ENCODE measurements at places on chromosomes 2 and 18. TPM values are rescaled to one million over a fixed set of nuclear protein-coding genes. Genes with fewer than 3 reads are reported as not detected.

The MARCHF4 gene
- total RNA-seq, result 1.3 TPM

The IL1R1 gene
- total RNA-seq, result 59.8 TPM

The ALK gene
- not detected for total RNA-seq

The UGT1A4 gene
- total RNA-seq, result not detected

The TTR gene
- 11.2 TPM for total RNA-seq

The TDRD15 gene
- not detected for total RNA-seq

The DYNC1I2 gene
- 118 TPM for total RNA-seq

The VWC2L gene
- not detected for total RNA-seq

The TRAF3IP1 gene
- total RNA-seq, result 17.3 TPM

All from osteocyte (in vitro differentiated cells).